ENCODE measurements at places on chromosomes 3 and 15.

GRCh38 chr15:86764021-86764420 lies 684.4 kb downstream of the AGBL1 start:
- DNase-seq: no peak

- no peak for DNase-seq
These were observed 19.4 kb upstream of the CPEB1 start for GRCh38 chr15:82666606-82667005.

GRCh38 chr3:105860641-105861040 lies 8.2 kb downstream of the CBLB start:
- no peak for DNase-seq

DNA sequence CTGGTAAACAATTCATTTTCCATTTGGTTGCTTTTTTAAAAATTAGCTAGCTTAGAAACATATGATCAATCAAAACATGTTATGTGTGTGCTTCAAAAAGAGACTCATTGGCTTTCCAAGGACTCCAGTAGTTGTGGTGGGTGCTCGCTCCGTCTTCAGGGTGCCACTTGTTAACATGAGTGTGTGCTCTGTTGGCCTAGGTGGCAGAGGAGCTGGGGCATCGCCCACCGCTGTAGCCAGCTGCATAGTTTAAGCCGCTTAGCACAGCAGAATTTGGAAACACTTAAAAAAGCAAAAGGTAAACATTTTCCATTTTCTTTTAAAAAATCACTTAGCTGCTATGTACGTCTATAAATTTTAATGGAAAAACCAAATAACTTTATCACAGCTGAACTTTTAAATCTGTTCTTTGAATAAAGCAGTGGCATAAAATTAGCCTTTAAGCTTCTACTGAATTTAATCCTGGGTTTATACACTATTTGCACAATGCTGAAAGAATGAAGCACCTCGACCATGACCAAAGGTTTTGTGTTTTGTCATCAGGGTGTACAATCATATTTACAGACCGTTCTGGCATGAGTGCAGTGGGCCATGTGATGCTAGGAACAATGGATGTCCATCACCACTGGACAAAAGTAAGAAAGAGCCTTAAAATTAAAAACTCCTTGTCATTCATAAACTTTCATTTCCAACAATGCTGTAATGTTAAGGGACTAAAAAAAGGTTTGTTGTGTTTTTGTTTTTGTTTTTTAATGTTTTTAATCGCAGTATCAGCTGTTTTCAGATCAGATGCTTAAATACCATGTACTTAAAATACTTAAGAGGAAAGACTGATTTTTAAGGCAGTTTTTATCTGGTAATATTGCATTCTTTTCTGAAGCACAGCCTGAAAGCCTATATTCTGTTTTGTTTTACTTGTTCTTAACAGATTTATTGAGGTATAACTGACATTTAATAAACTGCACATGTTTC lies 57.9 kb downstream of the TCAIM start:
- DNase-seq: no peak

GRCh38 chr3:71160785-71161546 lies 422.6 kb downstream of the FOXP1 start:
- DNase-seq: peak; percentile 18

DNA sequence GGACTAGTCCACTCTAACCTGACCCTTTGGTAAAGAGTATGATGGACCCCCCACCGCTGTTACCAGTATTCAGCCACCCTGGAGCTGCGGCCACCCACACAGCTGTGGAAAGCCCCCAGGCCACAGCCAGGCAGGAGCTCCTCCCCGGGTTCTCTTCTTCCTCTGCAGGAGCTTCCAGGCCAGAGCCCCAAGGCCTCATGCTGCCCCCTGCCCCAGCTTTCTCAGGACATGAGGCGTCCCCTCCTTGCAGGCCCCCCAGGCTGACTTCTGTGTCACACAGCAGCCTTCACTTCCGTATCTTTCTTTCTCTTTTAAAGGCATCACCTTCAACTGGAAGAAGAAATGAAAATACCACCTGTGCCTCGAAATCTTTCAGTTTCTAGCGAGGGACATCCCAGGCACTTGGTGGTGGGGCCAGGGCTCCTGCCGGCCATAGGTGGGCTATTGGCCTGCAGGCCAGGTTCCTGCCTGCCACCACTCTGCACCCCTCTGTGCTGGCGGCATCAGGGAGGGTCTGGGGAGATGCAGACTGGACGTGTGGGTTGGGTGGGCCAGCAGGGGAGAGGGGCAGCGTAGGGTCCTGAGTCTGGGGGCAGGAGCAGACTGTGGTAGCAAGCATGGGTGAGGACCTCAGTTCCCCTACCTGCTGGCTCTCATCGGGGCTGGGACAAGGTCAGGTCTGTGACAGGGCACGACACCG lies 19.9 kb downstream of the KLF13 start:
- no peak for DNase-seq

- DNase-seq: peak; percentile 76
These were observed 21.3 kb downstream of the DUT start for GRCh38 chr15:48352474-48353072.

DNA sequence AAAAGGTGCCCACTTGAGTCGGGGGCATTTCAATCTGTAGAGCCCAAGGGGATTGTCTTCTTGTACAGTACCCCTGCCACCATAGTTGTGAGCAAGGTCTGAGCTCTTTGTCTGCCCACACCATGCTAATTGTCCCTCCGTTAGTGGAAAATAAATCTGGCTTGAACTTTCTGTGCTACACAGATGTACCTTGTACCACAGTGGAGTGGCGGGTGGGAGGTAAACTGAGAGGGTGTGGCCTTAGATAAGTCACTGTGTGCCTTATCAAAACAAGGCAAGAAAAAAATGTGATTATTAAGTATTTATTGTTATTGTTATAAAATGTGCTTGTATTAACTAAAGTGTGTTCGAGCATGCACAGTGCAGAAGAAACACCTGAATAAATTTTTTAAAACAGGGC lies 242.9 kb upstream of the C2CD4B start:
- DNase-seq: no peak

DNA sequence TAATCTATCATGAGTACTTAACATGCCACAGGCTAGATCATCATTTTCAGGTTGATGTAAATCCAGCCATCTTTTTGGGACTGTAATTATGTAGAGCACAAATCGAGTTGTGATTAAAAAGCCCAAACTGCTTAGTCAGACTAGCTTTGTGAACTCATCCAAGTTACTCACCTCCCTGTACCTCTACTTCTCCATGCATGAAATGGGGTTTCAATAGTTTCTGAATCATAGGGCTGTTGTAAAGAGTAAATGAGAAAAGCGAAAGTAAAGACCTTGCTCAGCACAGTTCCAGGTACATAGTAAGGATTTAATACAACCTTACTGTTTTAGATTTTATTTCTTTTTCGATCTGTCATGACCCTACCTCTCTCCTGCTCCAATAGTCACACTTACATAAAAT lies 85.6 kb upstream of the GAP43 start:
- no peak for DNase-seq

DNA sequence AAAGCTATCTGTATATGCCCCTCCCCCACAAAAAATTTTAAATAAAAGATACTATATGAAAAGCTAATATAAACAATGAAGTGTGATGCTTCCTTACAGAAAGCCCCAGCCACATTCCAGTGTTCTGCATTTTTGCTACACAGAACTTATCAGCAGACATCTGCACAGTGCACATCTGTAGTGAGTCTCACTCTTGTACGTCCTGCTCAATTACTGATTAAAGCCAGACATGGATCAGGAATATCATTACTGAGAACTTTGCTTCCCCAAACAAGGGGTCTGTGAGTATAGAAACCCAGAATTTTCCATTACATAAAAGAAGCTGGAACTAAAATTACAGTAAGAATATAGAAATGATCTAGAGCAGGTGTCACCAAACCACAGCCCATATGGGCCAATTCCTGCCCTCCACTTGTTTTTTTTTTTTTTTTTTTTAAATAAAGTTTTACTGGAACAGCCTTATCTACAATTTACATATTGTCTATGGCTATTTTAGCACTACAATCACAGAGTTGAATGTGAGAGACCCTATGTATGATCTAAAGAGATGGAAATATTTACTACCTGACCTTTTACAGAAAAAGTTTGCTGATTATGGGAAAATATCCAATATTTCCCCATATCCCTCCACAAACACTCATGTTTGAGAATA lies 45.7 kb downstream of the UBP1 start:
- no peak for DNase-seq

- no peak for DNase-seq
These were observed 234.8 kb upstream of the NR2E3 start for GRCh38 chr15:71575474-71576045.

GRCh38 chr3:31495971-31496665 lies 36.6 kb upstream of the STT3B start:
- no peak for DNase-seq

- DNase-seq: no peak
These were observed 43.0 kb upstream of the SH3GL3 start for GRCh38 chr15:83404121-83404520.

DNA sequence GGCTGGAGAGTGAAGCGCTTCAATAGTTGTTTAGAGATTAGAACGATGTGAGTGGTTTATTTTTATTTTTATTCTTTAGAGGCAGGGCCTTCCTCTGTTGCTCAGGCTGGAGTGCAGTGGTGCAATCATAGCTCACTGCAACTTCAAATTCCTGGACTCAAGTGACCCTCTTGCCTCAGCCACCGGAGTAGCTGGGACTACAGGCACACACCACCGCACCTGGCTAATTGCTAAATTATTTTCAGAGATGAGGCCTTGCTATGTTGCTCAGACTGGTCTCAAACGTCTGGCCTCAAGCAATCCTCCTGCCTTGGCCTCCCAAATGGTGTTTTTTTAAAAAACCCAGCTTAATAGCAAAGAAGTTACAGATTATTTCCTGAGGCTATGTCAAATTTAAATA lies 29.0 kb downstream of the PPARG start:
- no peak for DNase-seq

- DNase-seq: no peak
These were observed 200.2 kb downstream of the RPLP1 start for GRCh38 chr15:69652751-69653305.

DNA sequence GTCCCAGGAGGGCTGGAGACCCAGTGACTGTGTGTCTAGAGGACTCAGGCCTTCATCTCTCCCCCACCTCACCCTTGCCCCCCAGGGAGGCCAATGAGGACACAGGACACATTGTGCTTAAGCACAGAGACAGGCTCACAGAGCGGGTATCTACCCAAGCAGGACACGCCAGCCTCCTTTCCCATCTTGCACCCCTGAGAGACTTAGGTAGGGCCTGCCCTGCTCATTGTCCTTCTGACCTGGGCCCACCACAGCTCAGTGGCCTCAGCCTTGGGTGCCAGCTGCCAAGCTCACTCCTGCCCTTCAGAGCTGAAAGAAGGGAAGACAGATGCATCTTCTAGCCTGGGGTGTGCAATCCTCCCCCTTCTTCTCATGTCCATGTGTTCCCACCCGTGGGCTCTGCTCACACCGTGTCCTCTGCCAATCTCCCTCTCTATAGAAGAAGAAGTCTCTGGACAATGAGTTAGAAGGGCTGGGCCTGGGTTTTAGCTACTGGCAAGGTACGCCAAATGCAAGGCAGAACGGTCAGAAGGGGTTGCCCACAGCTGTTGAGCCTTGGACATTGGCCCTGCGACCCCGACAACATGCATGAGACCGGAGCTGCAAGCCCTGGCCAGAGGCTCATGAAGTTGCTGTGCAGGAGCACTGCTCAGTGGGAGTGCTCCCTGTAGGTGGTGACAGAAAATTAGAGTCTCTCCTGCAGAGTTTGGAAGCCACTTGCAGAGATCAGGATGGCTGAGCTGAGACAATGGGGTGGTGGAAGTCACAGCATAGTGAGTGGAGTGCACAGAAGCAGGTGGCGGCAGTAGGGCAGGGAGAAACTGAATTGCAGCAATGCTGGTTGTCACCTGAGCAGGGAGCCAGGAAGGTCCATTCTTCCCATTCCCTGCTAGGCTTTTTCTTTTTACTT lies 32.8 kb downstream of the ACSBG1 start:
- no peak for DNase-seq

Measured in suppressor macrophage treated with lipopolysaccharide for 1 hour (primary cell).